ENCODE measurements at places on chromosomes 16 and 17.

GRCh38 chr16:59214455-59214854, 480.3 kb upstream of the GOT2 start:
- no peak for DNase-seq

DNA sequence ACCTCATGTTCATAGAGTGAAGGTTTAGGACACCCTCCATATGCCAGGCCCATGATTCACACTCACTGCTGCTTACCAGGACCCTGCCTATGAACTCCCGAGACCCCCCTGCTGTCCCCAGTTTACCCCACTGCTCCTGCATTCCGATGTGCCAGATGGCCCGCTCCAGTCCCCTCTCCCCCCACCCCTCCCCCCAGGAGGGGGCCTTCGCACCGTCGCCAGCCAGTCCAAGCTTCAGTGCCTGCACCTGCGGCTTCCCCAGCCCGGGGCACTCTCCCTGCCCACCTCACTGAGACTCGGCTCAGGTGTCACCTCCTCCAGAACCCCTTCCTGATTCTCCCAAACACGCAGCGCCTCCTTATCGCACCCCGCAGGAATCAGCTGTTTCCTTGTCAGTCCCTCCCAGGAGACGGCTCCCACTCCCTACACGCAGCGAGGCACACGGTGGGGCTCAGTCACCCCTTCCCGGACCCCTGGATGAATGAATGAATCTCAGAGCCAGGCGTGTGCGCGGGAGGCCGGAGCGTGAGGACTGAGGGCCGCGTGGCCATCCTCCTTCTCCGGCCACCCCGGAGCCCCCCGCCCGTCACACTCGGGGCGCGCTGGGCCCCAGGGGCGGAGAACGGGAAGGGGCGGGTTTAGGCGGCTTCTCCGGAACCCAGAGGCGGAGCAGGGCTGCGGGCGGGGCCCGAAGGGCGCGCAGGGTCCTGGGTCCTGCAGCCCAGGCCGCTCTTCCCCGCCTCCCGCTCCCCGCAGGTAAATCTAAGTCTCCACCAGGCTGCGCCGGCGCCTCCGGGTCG, 1.6 kb downstream of the MYO1C start:
- peak; percentile 54 for DNase-seq

GRCh38 chr17:68205808-68206720, 41.8 kb upstream of the AMZ2 start:
- DNase-seq: peak; percentile 20

DNA sequence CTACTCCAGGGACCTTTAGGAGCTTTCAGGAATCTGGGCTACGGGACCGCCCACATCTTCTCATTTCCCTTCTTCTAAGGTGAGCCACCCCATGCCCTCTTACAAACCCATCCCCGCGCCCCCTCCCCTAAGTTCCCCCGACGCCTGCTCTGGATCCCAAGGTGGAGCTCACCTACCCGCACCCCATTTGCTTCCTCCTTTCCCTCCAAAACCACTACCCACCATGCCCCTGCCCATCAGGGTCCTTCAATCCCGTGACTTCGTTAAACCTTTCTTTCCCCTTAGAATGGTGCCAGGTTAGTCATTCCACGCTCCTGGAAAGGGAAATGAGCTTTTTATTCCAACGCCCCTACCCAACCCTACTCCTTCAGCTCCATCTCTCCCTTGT, 326 bp upstream of the MTMR4 start:
- no peak for DNase-seq

DNA sequence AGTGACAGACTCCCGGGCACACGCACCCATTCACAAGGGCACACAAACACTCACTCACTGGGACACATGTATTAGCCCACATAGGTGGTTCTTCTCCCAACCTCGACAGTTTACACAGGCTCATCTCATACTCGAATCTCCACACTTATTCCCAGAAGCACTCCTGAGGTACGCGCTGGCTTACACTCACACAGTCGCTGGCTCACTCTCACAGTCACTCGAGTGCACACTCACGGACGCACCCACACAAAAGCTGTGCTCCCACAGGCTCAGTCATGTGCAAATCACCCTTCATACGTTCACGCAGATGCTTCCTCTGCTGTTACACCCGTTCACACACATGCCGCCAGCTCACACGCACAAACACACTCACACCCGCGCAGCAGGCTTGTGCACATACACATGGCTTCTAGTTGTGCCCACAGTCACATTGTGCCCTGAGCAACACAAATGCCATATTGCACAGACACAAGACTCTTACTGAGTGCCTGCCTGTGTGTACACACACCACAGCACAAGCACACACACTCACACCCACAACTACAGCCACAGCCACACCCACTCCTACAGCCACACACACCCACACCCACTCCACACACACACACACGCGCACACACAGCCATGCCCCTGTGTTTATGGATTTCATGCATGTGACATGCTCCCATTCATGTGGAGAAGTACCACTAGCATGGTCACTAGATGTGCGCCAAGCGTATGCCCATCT, 8.4 kb upstream of the PRR29 start:
- DNase-seq: no peak

DNA sequence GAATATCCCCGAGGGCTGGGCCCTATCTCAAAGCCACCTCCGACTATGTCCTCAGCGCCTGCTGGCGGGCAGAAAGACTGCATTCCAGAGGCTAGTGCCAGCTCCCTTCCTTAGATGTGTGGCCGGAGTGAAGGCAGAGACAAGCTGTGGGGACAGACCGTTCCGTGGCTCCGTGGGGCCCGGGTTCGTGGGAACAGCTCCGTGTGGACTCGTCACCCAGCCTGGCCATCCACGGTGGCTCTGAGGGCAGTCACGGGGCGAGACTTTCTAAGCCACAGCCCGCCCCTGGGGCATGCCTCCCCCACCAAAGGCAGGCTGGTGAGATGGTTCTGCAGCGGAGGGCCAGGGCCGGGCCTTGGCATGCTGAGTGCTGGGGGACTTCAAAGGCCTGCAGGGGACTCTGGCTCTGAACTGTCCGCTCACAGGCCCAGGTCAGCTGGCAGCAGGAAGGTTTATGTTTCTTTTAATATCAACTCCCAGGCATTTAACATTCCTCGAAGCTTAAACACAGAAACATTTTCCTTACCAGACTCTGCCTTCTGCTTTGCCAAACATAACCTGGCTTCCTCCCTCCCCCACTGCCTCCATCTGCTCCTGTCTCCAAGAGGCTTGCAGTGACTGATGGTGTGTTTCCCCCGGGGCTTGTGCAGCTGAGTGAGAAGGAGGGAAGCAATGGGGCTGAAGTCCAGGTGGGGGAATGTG, 50.4 kb downstream of the TIMM22 start:
- DNase-seq: no peak
